Pons (tissue), 1 donor: ENCODE measurements at places on chromosomes 6 and 20.

DNA sequence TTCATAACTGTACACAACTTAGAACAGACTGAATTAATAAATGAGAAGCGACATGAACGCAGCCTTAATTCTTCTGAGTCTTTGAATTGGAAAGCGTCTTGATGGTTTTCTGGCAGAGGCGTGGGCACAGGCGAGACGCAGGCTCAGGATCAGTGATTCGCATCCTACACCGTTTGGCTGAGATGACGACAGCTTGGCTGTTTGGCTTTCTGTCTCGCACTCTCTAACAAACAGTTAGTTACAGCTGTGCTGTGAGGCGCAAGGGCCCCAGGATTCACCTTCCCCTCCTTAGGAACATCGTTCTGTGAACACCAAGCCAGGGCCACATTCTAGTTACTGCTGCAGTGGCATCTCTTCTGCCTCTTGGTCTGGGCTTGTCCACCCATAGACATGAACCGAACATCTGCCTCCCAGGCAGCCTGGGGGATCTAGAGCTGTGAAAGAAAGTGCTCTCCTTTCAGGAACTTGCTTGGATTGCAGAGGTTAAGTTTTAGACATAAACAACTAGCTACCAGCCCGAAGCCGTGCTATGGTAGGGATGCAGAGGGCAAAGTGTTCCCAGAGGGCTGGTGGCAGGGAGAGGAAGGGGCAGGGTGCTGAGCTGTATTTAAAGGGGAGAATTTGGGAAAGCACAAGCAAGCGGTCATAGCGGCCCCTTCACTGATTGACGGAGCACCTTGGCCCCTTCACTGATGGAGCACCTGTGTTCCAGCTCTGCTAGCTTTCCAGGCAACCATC lies 49.6 kb downstream of the TCP11 start:
- no peak for DNase-seq

GRCh38 chr20:5675103-5676091 lies 74.8 kb upstream of the SHLD1 start:
- DNase-seq, result peak; percentile 70

DNA sequence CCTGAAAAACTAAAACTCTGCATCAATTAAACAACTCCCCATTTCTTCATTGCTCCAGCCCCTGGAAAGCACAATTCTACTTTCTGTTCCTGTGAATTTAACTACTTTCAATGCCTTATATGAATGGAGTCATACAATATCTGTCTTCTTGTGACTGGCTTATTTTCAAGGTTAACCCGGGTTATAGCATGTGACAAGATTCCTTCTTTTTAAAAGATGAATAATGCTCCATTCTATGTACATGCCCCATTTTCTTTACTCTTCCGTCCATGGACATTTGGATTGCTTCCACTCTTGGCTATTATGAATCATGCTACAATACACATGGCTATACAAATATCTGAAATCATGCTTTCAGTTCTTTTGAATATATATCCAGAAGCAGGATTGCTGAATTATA lies 334.9 kb upstream of the ID4 start:
- DNase-seq, result no peak

DNA sequence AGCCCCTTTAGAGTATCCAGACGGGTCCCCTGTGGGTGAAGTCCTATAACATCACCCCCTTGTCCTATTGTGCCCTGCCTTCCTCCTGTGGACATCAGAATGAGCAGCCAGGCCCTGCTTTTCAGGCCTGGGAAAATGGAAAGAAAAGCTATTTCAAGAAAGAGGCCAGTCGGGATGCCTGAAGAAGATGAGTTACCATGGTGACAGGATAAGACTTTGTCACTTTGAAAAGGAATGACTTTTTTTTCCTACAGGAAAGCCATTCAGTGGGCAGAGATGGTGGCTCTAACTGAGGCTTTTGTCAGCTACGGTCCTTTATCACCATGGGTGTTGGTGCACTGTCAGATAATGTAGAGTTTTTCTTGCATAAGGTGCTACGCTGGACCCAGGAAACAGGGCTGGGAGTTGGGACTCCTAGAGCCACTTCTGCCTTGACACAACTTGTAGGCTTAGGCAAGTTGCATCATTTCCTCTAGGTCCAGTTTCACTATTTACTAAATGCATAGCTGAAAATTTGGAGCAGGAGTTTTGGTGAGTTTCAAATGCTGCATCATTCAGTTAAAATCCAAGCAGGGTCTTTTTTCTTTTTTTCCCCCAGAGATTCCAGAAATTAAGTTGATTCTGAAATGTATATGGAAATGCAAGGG lies 293.6 kb upstream of the PRND start:
- DNase-seq, result no peak

DNA sequence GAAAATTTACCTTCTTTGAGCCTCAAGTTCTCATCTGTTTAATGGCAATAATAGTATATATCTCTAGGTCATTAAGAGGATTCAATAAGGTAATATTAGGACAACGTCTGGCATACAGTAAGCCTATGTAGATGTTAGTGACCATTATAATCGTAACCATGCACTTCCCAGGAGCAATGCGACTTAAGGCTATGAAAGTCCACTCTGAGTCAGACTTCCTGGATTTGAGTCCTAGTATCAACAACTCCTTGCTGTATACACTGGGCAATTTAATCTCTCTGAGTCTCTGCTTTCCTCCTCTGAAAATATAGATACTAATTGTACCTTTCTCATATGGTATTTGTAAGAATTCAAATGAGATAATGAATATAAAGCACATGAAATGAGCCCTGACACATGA lies 168.1 kb upstream of the HDDC2 start:
- no peak for DNase-seq

GRCh38 chr6:99821164-99821563 lies 172.9 kb downstream of the MCHR2 start:
- DNase-seq, result no peak

- no peak for DNase-seq
Observed at GRCh38 chr6:42503894-42504293, 52.2 kb upstream of the TRERF1 start.

GRCh38 chr20:58669287-58670006 lies 18.4 kb downstream of the STX16 start:
- no peak for DNase-seq

DNA sequence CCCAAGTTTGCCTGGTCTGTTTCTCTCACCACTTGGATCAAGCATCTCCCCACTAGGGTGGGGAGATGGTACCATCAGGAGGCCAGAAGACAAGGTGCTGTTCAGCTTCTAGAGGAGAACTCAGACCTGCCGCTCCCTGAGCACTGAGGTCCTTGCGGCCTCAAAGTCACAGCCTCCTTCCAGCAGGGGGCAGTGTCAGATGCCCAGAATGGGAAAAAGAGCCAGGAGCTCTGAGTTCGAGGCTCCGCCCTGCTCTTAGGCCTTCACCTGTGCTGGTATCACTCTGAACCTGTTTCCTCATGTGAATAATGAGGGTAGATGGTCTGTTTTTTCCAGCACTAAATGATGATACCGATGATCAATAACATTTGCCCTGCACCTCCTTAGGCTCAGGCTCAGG lies 68.7 kb downstream of the TOX2 start:
- DNase-seq, result no peak

DNA sequence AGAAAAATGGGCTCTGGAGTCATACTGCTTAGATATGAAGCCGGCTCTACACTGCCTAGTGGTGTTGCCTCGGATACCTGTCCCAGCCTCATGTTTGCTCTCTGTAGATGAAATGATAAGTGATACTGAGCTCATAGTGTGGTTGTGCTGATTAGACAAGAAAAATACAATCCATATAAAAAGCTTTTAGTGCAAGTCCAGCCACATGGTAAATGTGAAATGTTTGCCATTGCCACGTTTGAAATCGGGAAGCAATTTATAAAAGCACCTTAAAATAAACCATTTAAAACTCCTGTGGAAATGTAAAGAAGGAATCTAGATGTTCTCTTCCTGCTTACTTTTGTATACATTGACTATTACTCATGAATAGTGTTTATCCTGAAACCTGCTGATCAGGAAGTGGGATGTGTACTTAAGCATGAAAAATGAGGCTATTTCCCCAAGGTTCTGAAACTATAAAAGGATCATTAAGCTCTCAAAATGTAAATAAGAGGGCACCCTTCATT lies 13.1 kb upstream of the PBOV1 start:
- DNase-seq, result no peak

DNA sequence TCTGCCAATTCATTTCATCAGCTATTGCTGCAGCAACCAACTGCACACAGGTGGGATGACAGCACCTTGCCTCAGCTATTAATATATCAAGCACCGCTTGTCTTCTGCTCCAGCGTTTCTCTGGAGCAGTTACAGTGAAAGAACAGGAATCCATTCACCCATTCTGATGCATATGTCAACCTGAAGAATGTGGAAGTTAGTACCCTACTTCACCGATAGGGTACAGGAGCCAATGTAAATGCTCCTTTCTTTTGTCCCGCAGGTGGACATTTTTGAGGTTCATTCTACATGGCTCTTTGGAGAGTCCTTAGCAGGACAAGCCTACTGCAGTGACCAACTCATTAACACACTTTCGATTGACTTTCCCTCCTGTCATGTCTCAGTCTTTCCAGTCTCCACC lies 139.9 kb upstream of the PRND start:
- no peak for DNase-seq

GRCh38 chr6:134331256-134331655 lies 13.3 kb upstream of the SGK1 start:
- DNase-seq, result no peak

DNA sequence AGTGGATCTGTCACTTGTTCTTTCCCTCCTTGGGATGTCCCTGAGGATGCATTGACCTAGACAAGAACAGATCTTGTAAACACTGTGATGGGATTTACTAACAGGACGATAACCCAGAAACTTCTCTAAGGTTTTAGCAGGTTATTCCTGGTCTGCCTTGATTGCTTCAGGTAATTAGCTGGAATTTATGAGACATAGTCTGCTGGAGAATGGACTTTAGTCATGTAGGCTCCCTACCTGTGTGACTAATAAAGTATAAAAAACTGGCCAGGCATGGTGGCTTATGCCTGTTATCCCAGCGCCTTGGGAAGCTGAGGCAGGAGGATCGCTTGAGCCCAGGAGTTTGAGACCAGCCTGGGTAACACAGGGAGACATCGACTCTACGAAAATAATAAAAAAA lies 96.1 kb downstream of the PAK5 start:
- no peak for DNase-seq

- no peak for DNase-seq
Observed at GRCh38 chr6:87230801-87231200, 75.4 kb downstream of the ZNF292 start.

GRCh38 chr20:13681248-13682125 lies 42.8 kb upstream of the TASP1 start:
- DNase-seq, result no peak

- no peak for DNase-seq
Observed at GRCh38 chr6:166672624-166673206, 45.7 kb upstream of the RPS6KA2 start.

- DNase-seq, result no peak
Observed at GRCh38 chr6:148203970-148204369, 138.7 kb upstream of the SASH1 start.

GRCh38 chr6:5433324-5433723 lies 172.0 kb downstream of the FARS2 start:
- no peak for DNase-seq

GRCh38 chr20:24406251-24406650 lies 63.2 kb upstream of the SYNDIG1 start:
- DNase-seq, result no peak

DNA sequence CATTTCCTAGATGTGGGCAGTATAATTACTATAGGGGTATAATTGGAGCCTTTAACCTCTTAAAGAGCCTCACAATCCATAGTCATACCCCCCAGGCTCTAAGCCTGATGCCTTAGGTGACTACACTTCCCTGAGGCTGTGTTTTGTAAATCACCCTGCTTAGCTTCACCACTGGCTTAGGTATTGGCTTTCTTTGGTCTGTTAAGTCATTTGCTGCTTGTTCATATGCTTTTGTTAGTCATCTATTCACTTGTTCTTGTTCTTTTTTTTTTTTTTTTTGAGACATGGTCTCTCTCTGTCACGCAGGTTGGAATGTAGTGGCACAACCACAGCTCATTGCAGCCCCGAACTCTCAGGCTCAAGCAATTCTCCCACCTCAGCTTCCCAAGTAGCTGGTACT lies 26.7 kb downstream of the KAT14 start:
- DNase-seq, result no peak

GRCh38 chr20:32622585-32623468 lies 37.7 kb upstream of the NOL4L start:
- no peak for DNase-seq

DNA sequence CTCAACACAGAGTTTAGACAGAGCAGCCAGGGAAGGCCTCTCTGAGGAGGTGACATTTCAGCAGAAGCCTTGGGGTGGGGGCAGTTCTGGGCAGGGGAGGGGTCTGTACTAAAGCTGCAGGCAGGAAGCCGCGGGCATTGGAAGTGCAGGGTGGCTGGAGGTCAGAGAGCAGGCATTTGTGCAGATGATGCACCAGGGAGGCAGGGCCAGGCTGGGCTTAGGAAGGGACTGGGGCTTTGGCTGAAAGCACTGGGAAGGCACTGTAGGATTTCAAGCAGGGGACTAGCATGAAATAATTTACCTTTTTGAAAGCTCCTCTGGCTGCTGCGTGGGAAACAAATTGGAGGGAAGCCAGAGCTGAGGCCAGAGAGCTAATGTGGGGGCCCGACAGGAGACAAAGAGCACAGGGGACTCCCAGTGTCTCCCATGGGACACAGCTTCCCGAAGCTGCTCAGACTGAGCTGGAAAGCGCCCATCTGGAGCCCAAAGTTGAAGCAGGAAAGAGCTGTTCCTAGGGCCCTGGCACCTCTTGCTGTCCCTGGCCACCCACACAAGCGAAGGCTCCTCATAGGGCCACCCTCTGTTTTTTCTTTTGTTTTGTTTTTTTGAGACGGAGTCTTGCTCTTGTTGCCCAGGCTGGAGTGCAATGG lies 19.3 kb downstream of the ADA start:
- no peak for DNase-seq

- DNase-seq, result peak; percentile 57
Observed at GRCh38 chr6:73394577-73395354, at the start of gene DDX43. DDX43 (plus strand) TSS chr6:73394828; CDS start chr6:73394906, 78 bp downstream.

- DNase-seq, result peak; percentile 73
Observed at GRCh38 chr6:101114703-101115102, 233.6 kb upstream of the ASCC3 start.
